ENCODE measurements at places on chromosomes 13 and 19. TPM values are rescaled to one million over a fixed set of nuclear protein-coding genes. Genes with fewer than 3 reads are reported as not detected.

GRCh38 chr19:34501339-34502320 is 20.1 kb downstream of the WTIP start:
- DNase-seq: peak; percentile 86

GRCh38 chr13:52161181-52161646 is 1.8 kb upstream of the NEK3 start:
- DNase-seq: no peak

DNA sequence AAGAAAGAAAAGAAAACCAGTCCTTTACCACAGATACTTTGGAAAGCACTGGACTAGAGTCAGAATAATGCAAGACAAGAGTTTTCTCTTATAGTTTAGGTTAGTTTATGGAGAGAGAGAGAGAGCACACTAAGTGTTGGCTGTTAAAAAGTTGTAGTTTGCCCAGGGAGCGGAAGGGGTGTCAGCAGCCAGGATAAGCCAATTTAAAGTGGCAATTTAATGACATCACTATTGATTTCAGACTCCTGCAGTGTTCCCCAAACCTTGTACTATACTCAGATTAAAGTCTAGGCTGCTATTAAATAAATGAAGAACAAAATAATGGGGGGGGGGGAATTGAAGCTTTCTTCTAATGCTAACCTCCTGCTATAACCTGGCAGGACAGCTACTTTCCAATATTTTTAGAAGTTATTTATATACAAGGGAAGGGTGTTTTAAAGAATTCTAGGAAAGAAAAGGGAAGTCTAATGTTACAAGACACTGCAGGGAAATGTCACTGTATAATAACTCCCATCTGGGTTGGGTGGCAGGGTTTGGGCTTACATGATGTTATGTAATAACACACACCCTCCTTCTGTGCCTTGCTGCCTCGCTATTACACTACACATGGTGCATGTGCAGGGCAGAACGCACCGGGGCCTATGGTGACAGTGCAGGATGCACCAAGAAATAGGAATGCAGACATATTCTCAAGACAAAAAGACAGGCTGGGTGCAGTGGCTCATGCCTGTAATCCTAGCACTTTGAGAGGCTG is 19.9 kb downstream of the TPT1 start:
- DNase-seq: no peak

DNA sequence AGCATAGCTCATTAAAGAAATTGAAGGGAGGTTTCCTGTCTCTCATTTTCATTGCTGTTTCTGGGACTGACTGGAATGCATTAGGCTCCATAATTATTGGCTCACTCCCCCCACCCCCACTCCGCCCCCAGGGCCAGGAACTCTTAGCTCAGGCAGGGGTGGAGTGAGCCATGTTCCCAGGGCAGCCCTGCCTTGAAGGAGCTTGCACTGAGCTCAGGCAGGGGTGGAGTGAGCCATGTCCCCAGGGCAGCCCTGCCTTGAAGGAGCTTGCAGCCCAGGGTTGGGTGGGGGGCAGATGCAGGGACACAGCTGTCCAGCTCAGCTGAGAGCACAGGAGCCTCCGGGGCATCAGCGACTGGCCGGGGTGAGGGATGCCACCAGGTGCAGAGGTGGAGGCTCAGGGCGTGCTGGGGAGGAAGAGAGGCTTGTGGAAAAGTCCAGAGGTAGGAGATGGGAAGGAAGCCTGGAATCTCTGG is 39.1 kb upstream of the TFDP1 start:
- DNase-seq: no peak

DNA sequence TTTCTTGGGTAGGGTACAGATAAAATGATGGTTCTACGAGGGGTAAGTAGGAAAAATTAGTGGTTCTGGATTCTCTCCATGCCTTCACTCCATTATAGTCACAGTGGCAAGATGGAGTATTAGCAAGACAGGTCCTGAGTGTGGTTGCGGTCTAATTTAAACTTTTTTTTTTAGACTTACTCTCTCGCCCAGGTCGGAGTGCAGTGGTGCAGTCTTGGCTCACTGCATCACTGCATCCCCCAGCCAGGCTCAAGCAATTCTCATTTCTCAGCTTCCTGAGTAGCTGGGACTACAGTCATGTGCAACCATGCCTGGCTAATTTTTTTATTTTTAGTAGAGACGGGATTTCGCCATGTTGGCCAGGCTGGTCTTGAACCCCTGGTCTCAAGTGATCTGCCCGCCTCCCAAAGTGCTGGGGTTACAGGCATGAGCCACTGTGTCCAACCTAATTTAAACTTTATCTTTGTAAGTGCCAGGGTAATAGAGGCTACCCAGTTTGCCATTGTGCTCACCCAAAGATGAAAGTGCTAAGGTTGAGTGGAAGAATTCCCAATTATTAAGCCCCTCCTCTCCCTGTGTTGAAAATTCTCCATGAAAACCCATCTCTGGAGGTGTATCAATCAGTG is 135.6 kb downstream of the TM9SF2 start:
- DNase-seq: no peak

- no peak for DNase-seq
These were observed 440.9 kb downstream of the TSHZ3 start for GRCh38 chr19:30908262-30908771.

DNA sequence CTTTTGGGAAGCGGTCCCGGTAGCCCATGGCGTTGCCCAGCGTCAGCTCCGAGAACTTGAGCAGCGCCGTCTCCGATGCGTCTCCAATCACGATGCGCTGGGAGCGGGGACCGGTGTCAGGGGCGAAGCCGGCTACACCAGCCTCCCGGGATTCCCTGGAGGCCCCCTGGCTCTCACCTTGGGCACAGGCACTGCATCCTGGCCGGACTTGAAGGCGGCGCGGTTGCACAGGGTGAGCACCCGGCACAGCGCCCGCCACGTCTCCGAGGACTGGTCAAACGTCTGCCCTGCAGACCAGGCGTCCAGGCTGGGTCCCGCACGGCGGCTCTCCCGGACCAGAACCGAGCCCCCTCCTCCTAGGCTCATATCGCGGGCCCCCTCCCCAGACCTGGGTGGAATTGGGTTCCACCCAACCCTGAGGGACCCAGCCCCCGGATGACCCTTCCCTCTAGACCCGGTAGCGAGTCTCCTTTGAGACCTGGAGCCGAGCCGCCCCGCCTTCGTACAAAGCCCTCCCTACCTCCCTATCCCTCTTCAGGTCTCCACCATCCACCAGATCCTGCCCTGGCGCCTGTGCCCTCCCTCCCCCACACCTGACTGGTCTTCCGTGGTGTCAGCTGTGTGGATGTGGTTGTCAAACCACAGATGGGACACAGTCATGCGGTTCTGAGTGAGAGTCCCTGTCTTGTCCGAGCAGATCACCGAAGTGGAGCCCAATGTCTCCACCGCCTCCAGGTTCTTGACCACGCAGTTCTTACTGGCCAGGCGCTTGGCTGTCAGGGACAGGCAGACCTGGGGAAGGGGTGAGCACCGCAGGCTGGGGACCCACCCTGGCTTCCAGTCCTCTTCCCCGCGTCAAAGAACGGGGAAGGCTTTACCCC is 4.8 kb downstream of the ATP4A start:
- DNase-seq: no peak

GRCh38 chr19:54114340-54115108 is 933 bp downstream of the TFPT start:
- DNase-seq: peak; percentile 33

DNA sequence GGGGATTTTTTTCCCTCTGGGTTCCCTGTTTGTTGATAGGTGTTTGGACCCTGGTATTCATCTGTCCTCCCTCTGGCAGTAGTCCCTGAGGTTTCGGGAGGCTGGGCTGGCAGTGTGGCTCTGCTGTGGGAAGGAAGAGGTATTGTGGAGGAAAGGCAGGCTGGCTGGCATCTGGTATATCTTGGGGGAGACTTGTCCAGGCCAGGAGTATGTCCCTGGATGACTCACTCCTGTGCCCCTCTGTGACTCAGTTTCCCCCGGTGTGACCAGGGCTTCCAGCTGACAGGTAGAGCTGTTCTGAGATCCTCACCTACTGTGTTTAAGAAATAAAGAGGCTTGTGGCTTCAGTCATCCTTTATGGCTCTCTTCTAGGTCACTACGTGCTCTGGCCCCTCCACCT is 14.2 kb upstream of the ZNF492 start:
- no peak for DNase-seq

Gene ZNF541
- 13.9 TPM for total RNA-seq

Gene ACTMAP
- total RNA-seq: 25.2 TPM

Gene GPALPP1
- total RNA-seq: 24.6 TPM

Gene VSIG10L
- 2.3 TPM for total RNA-seq

Gene CDX2
- 0.34 TPM for total RNA-seq

Gene CBY2
- total RNA-seq: 3.4 TPM

Gene CRX
- total RNA-seq: not detected

Gene ZNF701
- total RNA-seq: 15.4 TPM

Gene FFAR2
- total RNA-seq: not detected

Gene NLRP4
- total RNA-seq: not detected
